Heart left ventricle (tissue), 16 donors: ENCODE measurements at places on chromosomes 2 and 18. TPM values are rescaled to one million over a fixed set of nuclear protein-coding genes. Genes with fewer than 3 reads are reported as not detected.
A peak's percentile ranks its signal among the peaks of the same experiment; 100 is the strongest.

The PAX3 gene
- polyA plus RNA-seq, result not detected

GRCh38 chr2:62205554-62205953 is 9.6 kb downstream of the B3GNT2 start:
- DNase-seq, result no peak

- DNase-seq, result no peak
These were observed 571.2 kb upstream of the ZEB2 start for GRCh38 chr2:145090841-145091761.

DNA sequence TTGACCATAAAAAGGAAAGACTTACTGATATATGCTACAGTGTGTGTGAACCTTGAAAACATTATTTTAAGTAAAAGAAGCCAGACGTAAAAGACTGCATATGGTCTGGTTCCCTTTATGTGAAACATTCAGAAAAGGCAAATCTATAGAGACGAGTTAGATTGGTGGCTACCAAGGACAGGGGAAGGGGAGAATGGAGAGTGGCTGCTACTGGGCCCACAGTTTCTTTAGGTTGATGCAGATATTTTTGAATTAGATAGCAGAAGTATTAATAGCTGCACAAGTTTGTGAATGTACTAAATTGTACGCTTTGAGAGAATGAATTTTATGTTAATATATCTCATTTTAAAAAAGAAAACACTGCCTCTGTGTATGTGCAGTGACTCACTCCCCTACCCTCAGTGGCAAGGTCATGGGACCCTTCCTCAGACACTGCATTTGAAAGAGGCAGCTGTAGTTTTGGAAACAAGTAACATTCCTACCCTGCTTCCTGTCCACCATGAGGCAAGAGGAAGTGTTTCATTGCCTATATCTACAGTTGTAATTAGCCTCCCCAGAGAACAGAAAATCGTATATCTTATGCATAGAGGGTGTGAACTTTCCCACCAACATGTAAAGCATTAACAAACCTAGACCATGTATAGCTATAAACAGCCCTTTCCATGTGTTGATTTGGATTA is 29.8 kb upstream of the ARMC9 start:
- DNase-seq, result no peak

DNA sequence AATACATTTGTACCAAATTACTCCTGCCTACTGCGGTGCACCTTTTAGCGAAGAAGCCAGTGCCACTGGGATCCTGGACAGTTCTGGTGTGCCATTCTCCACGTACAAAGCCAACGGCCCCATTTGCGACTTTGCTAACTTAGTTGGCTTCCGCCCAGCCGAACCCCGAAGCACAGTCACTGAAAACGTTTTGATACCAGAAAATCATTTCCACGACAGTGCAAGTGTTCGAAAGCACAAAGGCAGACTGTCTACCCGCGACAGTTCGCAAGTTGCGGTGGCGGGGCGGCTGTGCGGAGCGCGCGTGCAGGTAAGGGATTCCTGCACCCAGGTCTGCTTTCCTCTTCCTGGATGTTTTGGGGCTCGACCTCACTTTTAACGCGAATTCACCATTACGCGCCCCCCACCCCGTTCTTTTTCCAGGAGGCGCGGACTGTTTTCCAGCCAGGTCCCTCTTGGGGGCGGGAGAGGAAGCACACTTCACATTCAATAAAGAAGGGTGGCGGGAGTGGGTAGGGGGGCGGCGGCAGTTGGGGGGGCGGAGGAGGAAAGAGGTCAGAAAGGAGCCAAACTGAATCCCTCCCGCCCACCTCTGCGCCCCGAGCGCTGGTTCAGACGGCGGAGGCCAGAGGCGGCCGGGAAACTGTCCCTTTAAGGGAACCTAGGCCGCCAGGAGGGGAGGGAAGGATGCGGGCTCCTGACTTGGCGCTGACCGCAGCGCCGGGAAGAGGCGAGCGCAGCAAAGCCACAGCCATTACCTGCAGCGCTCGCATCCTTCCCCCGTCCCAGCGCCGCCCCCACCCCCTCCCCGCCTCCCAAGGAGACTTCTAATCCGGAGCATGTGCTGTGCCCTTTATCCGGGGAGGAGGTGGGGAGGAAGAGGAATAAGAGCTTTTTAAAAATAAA is 107.4 kb upstream of the KCTD1 start:
- peak; percentile 68 for DNase-seq

DNA sequence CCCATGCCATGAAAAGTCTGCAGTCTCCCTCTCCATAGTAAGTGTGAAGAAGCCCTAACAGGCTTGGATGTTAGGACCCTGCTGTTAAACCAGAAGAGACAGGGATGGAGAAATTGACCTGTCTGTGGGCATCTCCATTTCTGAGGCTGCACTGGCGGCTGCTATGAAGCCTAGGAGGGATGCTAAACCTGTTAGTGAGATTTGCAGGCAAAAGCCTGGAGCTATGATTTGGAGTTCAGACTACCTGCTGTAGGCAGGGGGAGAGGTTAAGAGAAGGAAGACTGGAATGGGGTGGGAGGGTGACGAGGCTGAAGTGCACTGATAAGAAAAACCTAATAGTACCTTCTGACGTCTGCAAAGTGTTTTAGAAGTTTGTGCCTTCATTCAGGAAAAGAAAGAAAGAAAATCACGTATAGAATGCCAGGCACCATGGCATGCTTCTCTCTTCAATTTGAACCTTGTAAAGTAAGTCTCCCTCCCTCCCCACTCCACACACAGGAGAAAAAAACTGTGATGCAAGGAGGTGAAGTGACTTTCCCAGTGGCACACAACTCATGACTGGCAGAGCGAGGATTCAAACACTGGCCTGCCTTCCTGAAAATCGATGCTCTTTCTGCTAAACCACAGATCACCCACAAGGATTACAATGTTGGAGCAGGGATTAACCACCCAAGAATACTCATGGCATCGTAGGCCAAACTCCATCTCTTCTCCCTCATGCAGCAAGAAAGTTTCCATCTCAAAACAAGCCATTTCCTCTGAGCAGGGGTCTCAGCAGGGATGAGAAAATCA is 98.5 kb upstream of the PKDCC start:
- no peak for DNase-seq
